ENCODE measurements at places on chromosomes 3 and 15.

DNA sequence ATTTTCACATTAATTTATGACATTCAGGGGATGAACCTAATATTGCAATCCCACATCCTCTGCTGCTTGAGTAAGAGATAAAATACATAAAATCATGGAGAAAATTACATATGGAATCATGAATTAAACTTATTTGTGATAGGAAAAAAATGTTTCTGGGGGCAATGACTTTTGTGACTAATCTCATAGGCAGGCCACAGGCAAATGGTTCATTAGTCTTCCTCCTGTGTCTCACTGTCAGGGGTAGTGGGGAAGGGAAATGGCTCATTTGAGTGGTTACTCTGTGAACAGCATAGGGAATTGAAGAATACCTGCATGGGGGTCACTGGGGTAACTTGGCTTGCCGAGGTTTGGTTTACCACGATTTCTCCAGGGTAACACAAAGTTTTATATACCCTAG, 72.0 kb downstream of the TFG start:
- no peak for DNase-seq

DNA sequence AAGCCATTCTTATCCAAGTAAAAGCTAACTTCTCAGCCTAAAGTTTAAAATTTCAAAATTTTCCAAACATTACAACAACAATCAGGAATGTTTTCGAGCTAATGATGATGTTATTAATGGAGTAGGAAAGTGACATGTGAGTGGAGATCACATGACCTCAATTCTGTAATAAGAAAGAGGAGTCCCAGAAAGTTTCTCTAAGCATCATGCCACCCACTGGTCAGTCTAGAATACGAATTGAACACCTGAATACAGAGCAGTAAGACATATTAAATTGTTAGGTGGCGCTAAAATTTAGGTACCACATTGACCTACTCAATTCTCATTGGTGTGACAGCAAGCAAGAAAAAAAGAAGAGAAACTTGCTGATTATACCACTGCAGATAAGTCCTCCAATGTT, 163.9 kb downstream of the DCLK3 start:
- no peak for DNase-seq

- DNase-seq = peak; percentile 94
Observed at GRCh38 chr3:194871143-194871863, 185.6 kb downstream of the FAM43A start.

DNA sequence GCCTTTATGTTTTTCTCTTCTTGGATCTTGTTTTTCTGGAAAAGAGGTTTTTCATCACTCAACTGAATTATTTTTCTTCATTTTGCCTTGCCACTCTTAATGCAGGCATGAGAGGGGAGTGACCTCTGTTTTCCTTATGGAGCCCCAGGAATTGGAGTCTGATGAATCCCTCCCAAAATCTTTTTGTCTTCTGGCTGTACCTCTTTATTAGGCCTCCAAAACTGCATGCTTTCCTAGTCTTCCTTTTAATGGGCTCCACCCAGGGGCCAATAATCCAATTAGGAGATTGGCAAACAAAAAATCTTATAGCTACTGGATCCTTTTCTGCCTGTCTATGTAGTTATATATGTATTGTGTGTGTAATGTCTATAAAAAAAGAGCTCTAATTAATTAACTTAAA, 192.4 kb upstream of the PEX5L start:
- no peak for DNase-seq

GRCh38 chr3:155069729-155070128, 10.4 kb upstream of the MME start:
- no peak for DNase-seq

DNA sequence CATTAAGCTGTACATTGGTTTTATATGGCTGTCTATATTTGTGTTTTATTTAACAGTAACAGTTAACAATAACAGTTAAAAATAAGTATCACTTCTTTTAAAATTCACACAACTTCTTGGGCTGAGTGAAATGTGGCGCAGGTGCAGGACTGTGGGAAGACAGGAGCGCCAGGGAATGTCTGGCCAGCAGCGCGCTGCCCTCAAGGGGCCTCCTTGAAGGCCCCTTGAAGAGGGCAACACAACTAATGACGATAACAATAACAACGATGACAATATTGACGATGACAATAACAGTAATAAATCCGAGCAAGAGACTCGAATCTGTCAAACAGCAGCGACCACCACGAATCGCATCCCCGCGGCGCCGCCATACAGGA, 411 bp upstream of the PPP2R3A start:
- DNase-seq = peak; percentile 39

- peak; percentile 45 for DNase-seq
Observed at GRCh38 chr3:132592216-132592615, 4.9 kb upstream of the ACKR4 start.

DNA sequence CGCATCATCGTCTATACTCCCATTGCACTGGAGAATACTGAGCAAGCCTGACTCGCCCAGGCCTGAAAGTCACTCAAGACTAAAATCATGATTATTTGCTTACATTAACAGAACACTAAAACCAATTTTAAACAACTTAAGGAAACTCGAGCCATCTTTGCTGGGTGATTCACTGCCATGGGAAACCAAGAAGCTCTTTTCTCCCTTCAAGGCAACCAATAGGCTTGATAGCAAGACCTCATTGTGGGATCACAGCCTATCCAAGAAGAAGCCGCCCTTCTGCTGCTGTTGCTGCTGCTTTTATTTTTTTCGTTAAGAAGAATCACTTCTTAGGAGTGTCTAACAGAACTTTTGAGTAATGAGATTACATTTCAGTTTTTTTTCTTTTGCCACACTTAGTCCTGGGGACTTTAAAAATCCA, 479.4 kb downstream of the FOXP1 start:
- no peak for DNase-seq

- DNase-seq = no peak
Observed at GRCh38 chr3:196149375-196149774, 61.8 kb downstream of the ZDHHC19 start.

DNA sequence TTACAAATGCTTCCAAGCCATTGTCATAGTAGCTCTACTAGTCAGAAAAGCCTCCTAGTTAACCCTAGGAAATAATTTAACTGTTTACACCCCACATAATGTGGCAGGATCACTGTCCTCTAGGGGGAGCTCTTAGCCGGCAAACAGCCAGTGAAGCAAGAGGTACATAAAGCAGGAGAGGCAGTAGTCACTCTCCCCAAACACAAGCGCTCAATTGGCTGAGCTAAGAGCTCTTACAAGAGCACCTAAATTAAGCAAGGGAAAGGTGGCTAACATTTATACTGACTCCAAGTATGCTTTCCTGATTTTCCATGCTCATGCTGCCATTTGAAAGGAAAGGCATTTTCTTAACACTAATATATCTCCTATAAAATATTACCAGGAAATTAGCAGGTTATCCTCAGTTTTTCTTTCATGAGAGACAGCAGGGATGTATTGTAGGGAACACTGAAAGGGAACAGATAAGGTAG, 37.6 kb downstream of the NCEH1 start:
- DNase-seq = peak; percentile 42

GRCh38 chr3:13420831-13421765, 976 bp upstream of the NUP210 start:
- DNase-seq = no peak

DNA sequence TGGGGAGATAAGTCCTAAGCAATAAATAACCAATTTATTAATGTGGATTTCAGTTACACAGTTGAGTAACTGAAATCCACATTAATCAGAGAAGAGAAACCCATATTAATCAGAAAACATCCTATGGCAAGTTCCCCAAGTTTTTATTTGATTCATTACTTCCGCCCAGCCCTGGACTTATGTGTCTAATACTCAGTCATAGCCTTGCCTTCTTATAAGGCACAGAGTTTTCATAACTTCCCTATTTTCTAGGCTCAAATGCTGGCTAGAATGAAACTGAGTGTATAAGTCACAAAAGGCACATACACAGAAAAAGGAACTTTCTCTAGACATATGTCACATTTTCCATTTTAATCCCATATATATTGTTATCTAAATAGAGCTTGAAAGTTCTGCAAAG, 28.8 kb downstream of the CD47 start:
- no peak for DNase-seq

DNA sequence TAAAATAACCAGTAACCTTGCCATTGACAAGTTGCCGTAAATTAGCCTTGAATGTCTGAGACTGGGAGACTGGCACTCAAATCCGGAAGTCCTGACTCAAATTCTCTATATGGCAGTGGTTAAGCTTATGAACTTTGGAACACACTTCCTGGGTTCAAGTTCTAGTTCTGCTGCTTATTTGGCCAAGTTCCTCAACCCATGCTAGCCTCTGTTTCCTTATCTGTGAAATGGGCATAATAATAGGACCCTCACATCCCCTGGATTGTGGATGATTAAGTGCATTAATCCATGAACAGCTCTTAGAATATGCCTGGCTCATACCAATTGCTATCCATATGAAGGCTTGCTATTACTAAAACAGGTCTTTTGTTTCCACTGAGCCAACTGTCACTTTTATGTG, 311.5 kb downstream of the EDEM1 start:
- no peak for DNase-seq

- DNase-seq = no peak
Observed at GRCh38 chr3:59320080-59320479, 270.3 kb upstream of the CFAP20DC start.

GRCh38 chr15:99507504-99508310, 58.1 kb upstream of the MEF2A start:
- peak; percentile 18 for DNase-seq

- DNase-seq = peak; percentile 65
Observed at GRCh38 chr3:120272286-120272685, 12.7 kb downstream of the GPR156 start.

DNA sequence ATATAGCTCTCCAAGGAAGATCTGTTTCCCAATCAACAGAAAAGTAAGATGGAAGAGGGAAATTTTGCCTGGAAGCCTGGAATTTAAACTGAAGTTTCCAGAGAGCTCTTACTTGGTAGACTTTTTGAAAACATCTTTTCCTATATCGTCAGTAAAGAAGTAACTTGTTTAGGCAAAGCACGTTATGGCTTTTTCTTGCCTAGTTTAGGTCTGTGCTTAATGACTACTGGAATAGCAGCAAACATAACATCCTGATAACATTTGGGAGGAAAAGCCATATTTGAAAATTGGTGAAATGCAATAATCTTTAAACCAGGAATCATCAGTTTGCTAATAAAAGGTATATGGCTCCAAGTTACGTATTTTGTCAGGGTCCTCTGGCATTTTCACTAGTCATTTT, 160.4 kb upstream of the CGNL1 start:
- no peak for DNase-seq

- DNase-seq = no peak
Observed at GRCh38 chr3:52712291-52713212, 6.6 kb downstream of the SPCS1 start.

DNA sequence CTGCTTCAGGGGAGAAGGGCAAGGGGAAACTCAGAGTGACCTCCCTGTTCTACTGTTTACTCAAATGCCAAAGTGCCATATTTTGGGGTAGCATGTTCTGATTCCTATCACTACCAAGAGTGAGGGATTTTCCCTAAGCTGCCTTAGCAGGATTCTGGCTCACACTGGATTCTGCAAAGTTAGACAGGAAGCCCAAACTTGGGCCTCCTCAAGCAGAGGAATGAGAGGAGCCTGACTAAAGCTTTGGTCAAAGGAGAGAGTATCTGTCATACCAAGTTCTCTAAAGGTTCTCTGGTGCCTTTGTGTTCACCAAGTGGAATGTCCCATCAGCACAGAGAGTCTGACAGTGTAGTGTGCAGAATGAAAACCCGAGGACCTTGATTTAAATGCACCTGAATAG, 8.8 kb upstream of the RARB start:
- DNase-seq = no peak

GRCh38 chr3:188900421-188900951, 271.3 kb upstream of the TPRG1 start:
- no peak for DNase-seq

DNA sequence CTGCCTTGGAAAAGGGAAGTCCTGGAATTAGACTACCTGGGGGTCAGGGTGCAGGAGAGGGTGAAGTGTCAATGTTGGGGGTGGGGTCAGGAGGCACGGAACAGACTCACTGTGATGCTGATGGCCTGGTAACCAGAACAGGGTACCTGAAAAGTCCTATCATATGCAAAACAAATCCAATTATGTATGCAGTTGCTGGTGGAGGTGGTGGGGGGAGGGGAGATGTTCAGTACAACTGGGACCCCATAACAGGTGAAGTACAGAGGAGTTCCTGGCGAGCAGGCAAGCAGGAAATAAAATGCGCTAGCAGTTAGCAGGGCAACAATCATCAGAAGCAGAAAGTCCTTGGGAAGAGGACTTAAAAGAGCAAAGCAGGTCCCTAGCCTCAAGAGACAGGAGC, 4.2 kb upstream of the KATNBL1 start:
- no peak for DNase-seq

DNA sequence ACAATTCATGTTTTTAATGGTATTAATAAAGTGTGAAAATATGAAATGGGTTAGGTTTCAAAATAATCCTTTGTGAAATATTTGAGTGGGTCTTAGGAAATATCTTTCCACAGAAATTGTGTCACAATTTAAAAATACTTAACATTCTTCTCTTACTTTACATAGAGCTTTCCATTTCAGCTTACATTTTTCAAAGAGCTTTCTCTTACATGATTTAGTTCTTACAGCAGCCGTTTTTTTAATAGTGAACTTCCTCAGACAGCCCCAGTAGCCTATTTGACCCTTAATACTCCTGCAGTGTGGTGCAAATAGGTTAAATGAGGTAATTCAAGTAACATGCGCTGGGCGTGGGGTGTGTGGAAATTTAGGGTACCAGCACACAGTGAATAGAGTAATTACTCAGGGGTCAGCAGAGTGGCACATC, 21.8 kb downstream of the P2RY12 start:
- DNase-seq = no peak

- DNase-seq = no peak
Observed at GRCh38 chr15:35910227-35910626, 364.3 kb upstream of the DPH6 start.

DNA sequence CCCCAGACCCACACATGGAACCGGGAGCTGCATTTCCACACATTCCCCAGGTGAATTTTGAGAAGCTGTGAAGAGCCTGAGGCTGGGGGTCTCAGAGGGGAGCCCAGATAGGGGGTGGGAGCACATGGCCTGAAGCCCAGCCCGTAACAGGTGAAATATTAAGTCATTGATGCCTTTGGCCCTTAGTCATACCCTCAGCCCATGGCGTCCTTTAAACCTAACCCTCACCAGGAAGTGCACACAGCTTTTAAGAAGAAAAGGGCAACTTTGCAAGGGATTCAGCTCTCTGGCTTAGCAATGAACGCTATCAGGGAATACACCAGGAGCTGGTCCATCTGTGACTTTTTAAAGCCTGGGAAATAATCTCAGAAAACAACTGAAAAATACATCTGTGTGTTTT, 40.6 kb downstream of the WNT7A start:
- DNase-seq = no peak

GRCh38 chr15:96381463-96381862, 51.0 kb downstream of the NR2F2 start:
- no peak for DNase-seq

All from NCI-H524 treated with DMSO at 0.1 percent for 48 hours (cell line).